Left ventricle myocardium inferior (tissue), 1 donor: ENCODE measurements at places on chromosomes 12 and 14. TPM values are rescaled to one million over a fixed set of nuclear protein-coding genes. Genes with fewer than 3 reads are reported as not detected.

DNA sequence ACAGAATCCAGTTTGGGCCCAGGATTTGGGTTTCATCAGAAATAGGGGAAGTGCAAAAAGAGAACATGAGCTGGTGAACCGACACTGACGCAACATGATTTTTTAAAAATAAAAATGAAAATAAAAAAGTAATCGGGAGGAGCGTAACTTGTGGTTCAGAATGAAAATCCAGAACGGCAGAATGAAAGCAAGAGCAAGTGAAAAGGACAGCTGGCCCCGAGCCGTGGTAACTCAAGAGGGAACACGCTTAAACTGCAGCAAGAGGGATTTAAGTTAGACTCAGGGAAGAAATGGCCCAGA is 1.6 kb downstream of the SLC6A12 start:
- no peak for DNase-seq

ABCD2 gene
- 6.5 TPM for total RNA-seq

GRCh38 chr14:93319494-93319893 is 13.3 kb downstream of the BTBD7 start:
- no peak for DNase-seq

DNA sequence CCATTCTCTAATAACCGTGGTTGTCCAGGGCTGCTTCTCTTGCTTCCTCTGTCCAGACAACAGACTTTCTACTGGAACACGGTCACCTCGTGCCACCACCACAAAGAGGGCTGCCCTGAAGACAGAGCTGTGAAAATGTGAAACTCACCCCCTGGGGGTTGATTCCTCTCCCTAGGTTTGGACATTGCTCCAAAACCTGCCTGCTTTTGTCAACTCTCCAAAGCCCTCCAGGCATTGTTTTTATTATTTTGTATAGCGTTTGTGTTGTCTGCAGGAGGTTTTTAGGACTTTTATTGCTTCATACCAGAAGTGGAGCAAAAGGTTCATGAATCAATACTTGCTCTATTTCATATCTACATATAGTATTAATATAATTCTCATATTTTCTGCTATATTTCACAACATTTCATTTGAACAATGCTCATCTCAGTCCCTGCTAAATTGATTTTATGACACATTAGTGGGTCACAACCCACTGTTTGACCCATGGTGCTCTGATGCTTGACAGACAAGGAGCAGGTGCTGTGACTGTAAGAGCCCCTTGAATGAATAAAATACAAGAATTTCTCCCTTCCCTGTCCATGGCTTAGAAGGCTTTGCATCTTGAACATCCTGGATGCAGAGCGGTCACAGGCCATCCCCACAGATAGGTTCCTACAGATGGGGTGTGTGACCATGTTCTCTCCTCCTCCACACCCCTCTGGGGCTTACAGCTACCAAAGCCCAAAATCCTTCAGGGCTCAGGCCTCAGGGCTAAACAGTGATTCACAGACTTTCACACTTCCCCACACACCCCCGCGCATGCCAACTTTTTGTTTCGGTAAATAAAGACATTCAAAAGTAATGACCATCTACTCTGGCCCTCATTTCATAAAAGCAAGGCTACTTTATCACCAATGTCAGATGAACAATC is 20.6 kb upstream of the EML1 start:
- no peak for DNase-seq

- no peak for DNase-seq
Measured at GRCh38 chr14:97924922-97925613, 1127.9 kb downstream of the VRK1 start.

TROAP gene
- total RNA-seq, result 0.66 TPM

- no peak for DNase-seq
Measured at GRCh38 chr12:131024026-131024425, 70.3 kb downstream of the ADGRD1 start.

TMEM121 gene
- total RNA-seq, result 2.1 TPM

- no peak for DNase-seq
Measured at GRCh38 chr14:57462551-57462950, 31.1 kb downstream of the CCDC198 start.

GRCh38 chr12:116792403-116792802 is 54.3 kb downstream of the RNFT2 start:
- DNase-seq, result no peak

GRCh38 chr12:13062669-13063068 is 18.5 kb downstream of the FAM234B start:
- no peak for DNase-seq

DNA sequence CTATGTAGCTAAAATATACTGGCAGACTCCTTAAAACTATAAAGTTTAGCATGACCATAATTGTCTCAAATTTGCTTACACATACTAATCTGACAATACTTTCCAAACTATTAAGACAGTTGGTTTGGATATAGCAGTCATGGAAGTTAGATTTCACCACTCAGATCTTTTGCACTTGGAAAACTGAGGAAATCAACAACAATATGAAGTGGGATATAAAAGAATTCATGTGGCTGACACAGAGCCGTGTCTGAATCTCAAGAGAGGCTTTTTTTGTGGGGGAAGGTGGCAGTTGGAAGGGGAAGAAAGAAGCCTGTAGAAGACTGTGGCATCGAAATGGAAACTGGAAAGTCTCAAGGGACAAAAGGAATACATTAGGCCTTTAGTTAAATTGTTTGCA is 166.6 kb upstream of the FLRT2 start:
- no peak for DNase-seq

DNA sequence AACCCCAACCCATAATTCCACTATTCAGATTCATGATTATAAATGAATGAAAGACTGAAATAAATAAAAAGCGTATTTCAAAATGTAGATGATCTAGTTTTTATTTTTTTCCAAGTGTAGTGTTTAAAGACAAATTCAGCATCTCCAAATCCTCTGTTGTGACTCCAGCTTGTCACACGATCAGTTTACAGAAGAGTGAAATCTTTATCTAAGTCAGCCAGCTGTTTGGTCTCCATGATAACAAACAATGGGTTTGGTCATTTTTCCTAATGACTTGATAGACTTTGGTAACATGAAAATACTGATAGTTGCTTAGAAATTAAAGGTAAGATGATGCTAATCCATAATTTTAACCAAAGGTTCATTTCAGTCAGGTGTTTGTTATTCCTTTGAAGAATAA is 114.5 kb upstream of the RASSF8 start:
- no peak for DNase-seq

- DNase-seq, result no peak
Measured at GRCh38 chr14:45610318-45610717, 357.3 kb upstream of the MIS18BP1 start.

ZDHHC22 gene
- total RNA-seq, result not detected

DNA sequence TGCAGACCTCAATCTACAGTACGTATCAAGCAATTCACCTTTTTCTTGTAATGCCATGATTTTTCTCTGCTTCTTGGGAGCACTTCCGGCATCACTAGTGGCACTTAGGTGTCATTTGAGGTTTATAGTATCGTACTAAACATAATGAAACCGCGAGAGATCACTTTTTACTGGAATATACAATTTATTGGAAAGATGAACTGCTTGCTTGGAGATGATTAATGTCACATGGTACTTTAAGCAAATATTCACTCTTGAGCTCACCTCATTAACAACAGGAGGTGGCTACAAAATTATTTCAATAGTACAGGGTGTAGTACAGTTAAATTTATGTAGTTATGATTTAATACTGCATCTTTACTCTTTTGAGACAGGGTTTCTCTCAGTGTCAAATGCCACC is 11.5 kb downstream of the FUT8 start:
- no peak for DNase-seq

- no peak for DNase-seq
Measured at GRCh38 chr12:120994059-120994458, 15.7 kb downstream of the HNF1A start.

GRCh38 chr14:75366963-75367362 is 60.9 kb upstream of the JDP2 start:
- no peak for DNase-seq

- DNase-seq, result no peak
Measured at GRCh38 chr12:57850854-57851430, 4.4 kb upstream of the CTDSP2 start.

DNA sequence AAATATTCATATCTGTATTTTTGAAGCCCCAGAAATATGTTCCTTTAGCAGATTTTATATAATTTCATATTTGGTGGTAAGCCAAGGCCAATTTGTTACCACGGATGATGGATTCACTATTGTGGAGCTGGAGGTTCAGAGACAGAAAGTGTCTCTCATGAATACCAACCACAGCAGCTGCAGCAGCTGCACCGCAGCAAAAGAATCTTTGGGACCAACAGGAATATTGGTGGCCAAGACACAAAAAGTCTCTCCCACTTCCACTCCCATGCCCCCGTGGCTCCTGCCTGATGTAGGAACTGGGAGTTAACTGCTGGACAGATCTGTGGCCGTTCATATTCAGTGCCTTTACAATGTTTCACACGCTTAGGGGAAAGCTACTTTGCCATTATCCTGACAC is 155.3 kb downstream of the ADAMTS20 start:
- DNase-seq, result no peak
